ENCODE measurements at places on chromosomes 2 and 18. TPM values are rescaled to one million over a fixed set of nuclear protein-coding genes. Genes with fewer than 3 reads are reported as not detected.

- no peak overlapping the region for H3K27ac ChIP-seq
- H3K27me3 ChIP-seq, result peaks cover 18% of the 10 kb centered on the region
- H3K4me1 ChIP-seq, result no peaks in the 10 kb centered on the region
- H3K4me3 ChIP-seq, result peak overlapping the region; percentile 36
Measured at GRCh38 chr2:212537726-212538304, 787 bp downstream of the ERBB4 start.

GRCh38 chr2:68416081-68416675 is 50.9 kb downstream of the FBXO48 start:
- no peak overlapping the region for H3K27ac ChIP-seq
- H3K27me3 ChIP-seq, result no peaks in the 10 kb centered on the region
- peaks cover 37% of the 10 kb centered on the region for H3K4me1 ChIP-seq

- no peak for DNase-seq
- no peaks in the 10 kb centered on the region for H3K4me1 ChIP-seq
- no peak overlapping the region for H3K4me3 ChIP-seq
- H3K36me3 ChIP-seq, result no peaks in the 10 kb centered on the region
- no peaks in the 10 kb centered on the region for H3K27me3 ChIP-seq
- H3K27ac ChIP-seq, result no peak overlapping the region
Measured at GRCh38 chr18:41320100-41320499, 634.9 kb upstream of the PIK3C3 start.

GRCh38 chr18:49910986-49911385 is 97.7 kb upstream of the ACAA2 start:
- H3K27me3 ChIP-seq, result peaks cover 3% of the 10 kb centered on the region
- DNase-seq, result no peak
- H3K4me3 ChIP-seq, result no peak overlapping the region
- no peaks in the 10 kb centered on the region for H3K4me1 ChIP-seq
- H3K27ac ChIP-seq, result no peak overlapping the region
- no peaks in the 10 kb centered on the region for H3K36me3 ChIP-seq

- H3K27ac ChIP-seq, result no peak overlapping the region
- DNase-seq, result no peak
- no peak overlapping the region for H3K4me3 ChIP-seq
- no peaks in the 10 kb centered on the region for H3K4me1 ChIP-seq
- no peaks in the 10 kb centered on the region for H3K36me3 ChIP-seq
Measured at GRCh38 chr2:29485631-29486030, 370.4 kb downstream of the CLIP4 start.

DNA sequence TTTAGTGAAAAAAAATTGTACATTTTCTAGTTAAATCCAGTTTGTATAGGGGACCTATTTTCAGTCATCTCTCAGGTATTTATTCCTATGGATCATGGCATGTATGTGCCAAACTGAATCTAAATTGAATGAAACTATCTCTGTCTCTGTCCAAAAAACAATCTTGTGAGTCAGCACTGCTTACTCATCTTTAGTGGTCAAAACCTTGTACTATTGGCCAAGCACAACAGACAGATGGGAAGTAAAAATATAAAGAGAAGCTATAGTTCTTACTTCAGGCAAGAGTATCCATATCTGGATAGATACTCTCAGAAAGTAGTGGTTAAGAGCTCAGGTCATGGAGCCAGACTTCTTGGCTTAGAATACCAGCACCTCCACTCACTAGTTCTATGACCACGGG is 76.0 kb upstream of the KLHL14 start:
- H3K4me3 ChIP-seq, result no peak overlapping the region
- H3K4me1 ChIP-seq, result no peaks in the 10 kb centered on the region

GRCh38 chr18:31591628-31592027 is at the start of gene TTR:
TSS of gene TTR (plus strand) at chr18:31591877. CDS start at chr18:31591903, 26 bp downstream.
- H3K4me1 ChIP-seq, result no peaks in the 10 kb centered on the region
- no peak within 1 kb of the TSS for H3K4me3 ChIP-seq
- no peaks in the 10 kb centered on the region for H3K27me3 ChIP-seq
- no peaks in the 10 kb centered on the region for H3K36me3 ChIP-seq

DNA sequence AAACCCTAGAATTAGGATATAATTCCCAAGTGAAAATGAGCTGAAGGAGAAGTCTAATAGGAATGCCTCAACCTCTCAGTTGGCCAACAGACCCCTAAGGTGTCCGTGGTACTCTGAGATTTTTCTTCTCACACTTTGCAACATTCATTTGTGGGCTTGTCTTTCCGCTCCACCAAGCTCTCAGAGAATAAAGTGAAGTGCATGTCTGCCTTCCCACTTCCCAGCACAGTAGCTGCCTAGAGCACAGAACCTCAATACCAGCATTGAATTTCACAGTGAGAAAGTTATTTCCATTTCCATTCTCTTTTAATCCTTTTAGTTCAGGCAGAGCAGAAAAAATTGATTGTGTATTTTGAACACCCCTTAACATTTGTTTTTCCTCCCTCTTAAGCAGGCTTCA is 451.8 kb downstream of the TGIF1 start:
- no peaks in the 10 kb centered on the region for H3K27me3 ChIP-seq
- H3K4me3 ChIP-seq, result no peak overlapping the region
- DNase-seq, result no peak
- H3K27ac ChIP-seq, result no peak overlapping the region
- H3K4me1 ChIP-seq, result no peaks in the 10 kb centered on the region

DNA sequence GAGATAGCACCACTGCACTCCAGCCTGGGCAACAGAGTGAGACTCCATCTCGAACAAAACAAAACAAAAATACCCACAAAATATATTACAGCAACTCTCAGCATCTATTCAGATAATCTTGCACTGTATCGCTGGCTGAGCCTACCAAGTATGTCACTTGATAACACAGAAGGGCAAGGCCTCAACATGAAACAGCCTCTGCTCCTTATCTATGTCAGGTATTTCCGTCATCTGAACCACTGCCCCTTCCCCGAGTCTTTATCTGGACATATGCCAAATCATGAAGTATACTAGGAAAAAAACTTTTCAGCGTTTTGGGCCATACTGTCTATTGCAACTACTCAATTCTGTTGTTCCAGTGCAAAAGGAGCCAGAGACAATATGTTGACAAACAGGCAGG is 17.7 kb downstream of the PDIA6 start:
- no peak for DNase-seq
- peaks cover 28% of the 10 kb centered on the region for H3K4me1 ChIP-seq
- no peaks in the 10 kb centered on the region for H3K27me3 ChIP-seq
- H3K4me3 ChIP-seq, result no peak overlapping the region
- H3K27ac ChIP-seq, result no peak overlapping the region
- peaks cover 35% of the 10 kb centered on the region for H3K36me3 ChIP-seq

DNA sequence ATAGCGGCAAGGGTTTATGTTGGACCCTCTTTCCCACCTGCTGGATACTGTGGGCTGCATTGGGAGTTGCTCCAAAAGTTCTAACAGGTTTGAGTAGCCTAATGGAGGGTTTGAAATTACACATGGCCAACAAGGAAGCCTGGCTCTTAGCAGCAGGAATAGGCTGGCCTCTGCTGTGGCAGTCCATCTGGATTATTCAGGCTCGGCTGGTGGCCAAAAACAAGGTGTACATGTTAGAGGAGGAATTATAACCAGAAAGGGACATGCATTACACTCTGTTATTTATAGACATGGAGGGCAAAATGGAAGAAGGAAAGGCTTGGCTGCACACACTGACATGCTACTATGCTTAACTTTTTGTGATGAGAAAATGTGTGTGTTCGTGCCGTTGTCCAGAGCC is 61.1 kb upstream of the NRXN1 start:
- H3K4me3 ChIP-seq, result no peak overlapping the region
- H3K27ac ChIP-seq, result no peak overlapping the region
- no peaks in the 10 kb centered on the region for H3K36me3 ChIP-seq
- no peaks in the 10 kb centered on the region for H3K27me3 ChIP-seq
- DNase-seq, result no peak
- H3K4me1 ChIP-seq, result no peaks in the 10 kb centered on the region

DNA sequence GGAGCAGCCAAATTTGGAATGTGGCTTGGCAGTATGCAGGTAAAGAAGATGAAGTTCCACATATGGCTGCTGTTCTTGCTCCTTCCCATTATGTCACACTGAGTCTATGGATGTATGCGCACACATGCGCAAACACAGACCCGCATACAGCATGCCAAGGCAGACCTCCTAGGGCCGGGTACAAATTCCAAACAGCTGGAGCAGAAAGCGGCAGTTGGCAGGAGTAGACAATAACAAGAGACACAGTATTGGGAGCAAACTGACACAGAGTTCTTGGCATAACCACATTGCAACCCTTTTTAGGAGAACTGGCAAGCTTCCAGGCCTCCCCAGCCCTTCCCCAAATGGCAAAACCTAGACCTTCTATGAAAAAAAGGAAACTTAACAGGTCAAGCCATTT is 268.9 kb downstream of the SP3 start:
- no peak for DNase-seq
- H3K27me3 ChIP-seq, result no peaks in the 10 kb centered on the region
- no peaks in the 10 kb centered on the region for H3K4me1 ChIP-seq
- H3K27ac ChIP-seq, result no peak overlapping the region

- H3K4me1 ChIP-seq, result no peaks in the 10 kb centered on the region
- H3K27ac ChIP-seq, result no peak overlapping the region
- no peak overlapping the region for H3K4me3 ChIP-seq
- no peaks in the 10 kb centered on the region for H3K36me3 ChIP-seq
- H3K27me3 ChIP-seq, result no peaks in the 10 kb centered on the region
Measured at GRCh38 chr18:37684590-37684989, 119.0 kb upstream of the CELF4 start.

GRCh38 chr18:63882333-63883141 is 5.0 kb upstream of the SERPINB2 start:
- no peak for DNase-seq
- H3K4me1 ChIP-seq, result no peaks in the 10 kb centered on the region
- no peaks in the 10 kb centered on the region for H3K27me3 ChIP-seq
- H3K36me3 ChIP-seq, result no peaks in the 10 kb centered on the region
- no peak overlapping the region for H3K4me3 ChIP-seq

DNA sequence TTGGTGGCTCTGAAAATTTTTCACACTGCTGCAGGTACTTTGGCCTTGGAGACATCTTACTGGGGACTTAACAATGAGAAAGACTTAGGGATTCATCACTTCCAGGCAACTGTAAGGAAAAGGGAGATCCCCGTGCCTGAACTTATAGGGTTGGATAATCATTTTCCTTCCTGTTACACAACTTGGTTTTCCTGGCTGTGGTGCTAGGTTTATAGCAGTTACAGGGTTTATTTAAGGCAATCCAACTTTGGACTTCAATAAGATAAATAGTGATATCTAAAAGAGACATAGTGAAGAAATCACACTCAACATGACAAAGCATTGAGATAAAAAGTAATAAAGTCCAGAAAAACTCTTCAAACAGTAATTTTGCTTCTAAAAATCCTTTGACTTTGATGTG is 70.2 kb upstream of the RAPH1 start:
- no peak overlapping the region for H3K27ac ChIP-seq
- DNase-seq, result no peak
- peaks cover 4% of the 10 kb centered on the region for H3K27me3 ChIP-seq
- H3K36me3 ChIP-seq, result no peaks in the 10 kb centered on the region

- no peaks in the 10 kb centered on the region for H3K27me3 ChIP-seq
- DNase-seq, result no peak
Measured at GRCh38 chr18:35171315-35171987, 69.4 kb upstream of the ZNF397 start.

GRCh38 chr2:70010576-70011111 is 49.2 kb upstream of the ASPRV1 start:
- H3K4me3 ChIP-seq, result no peak overlapping the region
- H3K36me3 ChIP-seq, result no peaks in the 10 kb centered on the region
- DNase-seq, result no peak
- H3K27me3 ChIP-seq, result no peaks in the 10 kb centered on the region
- no peak overlapping the region for H3K27ac ChIP-seq

GRCh38 chr2:47354013-47354847 is 48.7 kb upstream of the MSH2 start:
- H3K27me3 ChIP-seq, result no peaks in the 10 kb centered on the region
- DNase-seq, result no peak
- no peaks in the 10 kb centered on the region for H3K36me3 ChIP-seq
- no peak overlapping the region for H3K27ac ChIP-seq

DNA sequence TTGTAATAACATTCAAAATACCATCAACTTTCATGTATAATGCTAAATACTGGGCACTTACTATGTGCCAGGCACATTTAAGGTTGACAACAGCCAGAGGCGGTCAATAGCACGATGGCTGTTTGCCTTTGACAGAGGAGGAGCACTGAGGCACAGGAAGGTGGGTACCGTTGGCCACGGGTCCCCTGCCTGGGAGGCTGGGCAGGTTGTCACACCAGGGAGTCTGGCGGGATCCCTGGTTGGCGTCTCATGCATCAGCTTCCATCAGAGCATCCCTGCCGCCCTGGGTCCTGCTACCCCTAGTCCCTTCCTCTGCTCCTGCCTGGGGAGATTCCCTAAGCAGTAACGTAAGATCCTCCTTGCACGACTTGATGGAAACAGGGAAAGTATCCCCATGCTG is 19.4 kb downstream of the ALLC start:
- DNase-seq, result no peak
- H3K4me1 ChIP-seq, result no peaks in the 10 kb centered on the region
- H3K27me3 ChIP-seq, result peaks cover 3% of the 10 kb centered on the region
- no peak overlapping the region for H3K4me3 ChIP-seq
- no peaks in the 10 kb centered on the region for H3K36me3 ChIP-seq

DNA sequence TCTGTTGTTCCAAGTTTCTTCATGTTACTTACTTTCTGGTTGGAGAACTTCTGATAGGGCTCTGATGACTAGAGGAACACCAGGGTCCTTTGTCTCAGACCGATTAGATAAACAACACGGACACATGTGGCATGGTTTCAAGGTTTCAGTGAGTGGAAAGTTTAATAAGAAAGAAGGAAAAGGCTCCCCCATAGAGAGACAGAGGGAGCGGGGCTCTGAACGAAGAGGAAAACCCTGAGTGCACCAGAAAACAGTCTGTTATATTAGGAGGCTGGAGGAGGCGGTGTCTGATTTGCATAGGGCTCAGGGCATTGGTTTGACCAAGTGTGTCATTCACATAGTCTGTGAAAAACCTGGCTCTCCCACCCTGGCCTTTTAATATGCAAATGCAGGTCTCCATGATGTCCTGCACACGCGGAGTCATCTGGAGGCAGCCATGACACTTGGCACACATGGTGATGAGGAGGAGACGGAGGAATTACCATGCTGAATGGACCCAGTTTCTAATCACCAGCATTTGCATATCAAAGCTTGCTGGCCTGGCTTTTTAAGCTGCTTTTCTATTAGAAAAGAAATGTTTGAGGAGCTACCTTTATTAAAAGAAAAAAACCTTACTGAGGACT is 94.2 kb downstream of the PTPN4 start:
- H3K36me3 ChIP-seq, result no peaks in the 10 kb centered on the region
- no peak overlapping the region for H3K27ac ChIP-seq
- H3K4me1 ChIP-seq, result no peaks in the 10 kb centered on the region
- H3K4me3 ChIP-seq, result no peak overlapping the region
- DNase-seq, result no peak

HK2 gene
- 36.4 TPM for total RNA-seq

COX5B gene
- total RNA-seq, result 248 TPM

ACVR1C gene
- not detected for total RNA-seq

GPR39 gene
- 0.23 TPM for total RNA-seq

CHRNG gene
- not detected for total RNA-seq

EFR3B gene
- total RNA-seq, result 3.5 TPM

GPR17 gene
- total RNA-seq, result not detected

SPATA3 gene
- not detected for total RNA-seq

UGT1A8 gene
- not detected for total RNA-seq

CPLX4 gene
- not detected for total RNA-seq

MTX2 gene
- 29.0 TPM for total RNA-seq

ATOH8 gene
- total RNA-seq, result not detected

Measured in GM12878 (cell line).